Muscle of leg (tissue), 16 donors: ENCODE measurements at places on chromosomes 12 and 14. TPM values are rescaled to one million over a fixed set of nuclear protein-coding genes. Genes with fewer than 3 reads are reported as not detected.

The TSPAN9 gene
- 105 TPM for polyA plus RNA-seq

The KRT77 gene
- polyA plus RNA-seq = not detected

The POLE gene
- polyA plus RNA-seq = 32.4 TPM

DNA sequence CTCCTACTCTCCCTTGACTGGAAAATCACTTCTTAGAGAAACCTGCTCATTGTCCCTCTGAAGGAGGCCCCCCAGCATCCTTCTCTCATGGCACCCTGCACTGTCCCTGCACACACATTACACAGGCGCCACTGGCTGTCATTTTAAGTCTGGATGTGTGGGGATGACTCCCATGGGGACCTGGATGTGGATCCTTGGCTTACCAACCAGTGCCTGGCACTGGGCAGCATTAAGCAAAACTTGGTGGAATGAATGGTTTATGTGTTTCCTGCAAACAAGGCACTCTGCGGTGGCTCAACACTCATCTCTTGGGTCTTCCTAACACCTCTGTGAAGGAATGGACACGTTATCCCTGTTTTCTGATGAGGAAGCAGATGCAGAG, 162.4 kb downstream of the RBM19 start:
- no peaks in the 10 kb centered on the region for H3K27me3 ChIP-seq
- H3K36me3 ChIP-seq = no peaks in the 10 kb centered on the region
- no peak overlapping the region for H3K27ac ChIP-seq

- peaks cover 4% of the 10 kb centered on the region for H3K36me3 ChIP-seq
- no peak overlapping the region for H3K4me3 ChIP-seq
- peaks cover 9% of the 10 kb centered on the region for H3K4me1 ChIP-seq
- no peak for DNase-seq
Measured at GRCh38 chr12:92133171-92133570, 12.5 kb downstream of the BTG1 start.

- peak overlapping the region; percentile 90 for H3K27ac ChIP-seq
- H3K4me3 ChIP-seq = peak overlapping the region; percentile 53
- DNase-seq = peak; percentile 94
- H3K36me3 ChIP-seq = no peaks in the 10 kb centered on the region
- H3K4me1 ChIP-seq = peaks cover 5% of the 10 kb centered on the region
- no peaks in the 10 kb centered on the region for H3K27me3 ChIP-seq
Measured at GRCh38 chr12:116276652-116277466, 634 bp downstream of the MED13L start.

DNA sequence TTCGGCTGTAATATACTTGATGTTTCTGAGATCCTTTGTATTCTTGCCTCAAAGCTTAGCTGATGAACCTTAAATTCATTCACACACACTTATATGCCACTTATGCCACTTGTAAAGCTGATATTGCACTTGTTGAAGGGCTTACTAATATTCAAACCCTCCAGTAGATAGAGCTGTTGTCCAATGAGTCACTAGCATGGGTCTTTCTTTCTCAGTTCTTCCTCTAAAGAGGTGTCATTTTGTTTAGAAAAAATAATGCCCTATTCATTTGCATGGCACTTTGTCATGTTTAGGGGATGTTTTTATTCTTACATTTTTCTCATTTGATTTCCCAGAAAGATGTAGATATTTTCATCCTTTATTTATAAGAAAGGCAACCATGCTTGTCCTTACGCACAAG, 56.4 kb downstream of the MON2 start:
- H3K27ac ChIP-seq = no peak overlapping the region
- no peaks in the 10 kb centered on the region for H3K4me1 ChIP-seq
- no peak overlapping the region for H3K4me3 ChIP-seq
- peaks cover 12% of the 10 kb centered on the region for H3K36me3 ChIP-seq

DNA sequence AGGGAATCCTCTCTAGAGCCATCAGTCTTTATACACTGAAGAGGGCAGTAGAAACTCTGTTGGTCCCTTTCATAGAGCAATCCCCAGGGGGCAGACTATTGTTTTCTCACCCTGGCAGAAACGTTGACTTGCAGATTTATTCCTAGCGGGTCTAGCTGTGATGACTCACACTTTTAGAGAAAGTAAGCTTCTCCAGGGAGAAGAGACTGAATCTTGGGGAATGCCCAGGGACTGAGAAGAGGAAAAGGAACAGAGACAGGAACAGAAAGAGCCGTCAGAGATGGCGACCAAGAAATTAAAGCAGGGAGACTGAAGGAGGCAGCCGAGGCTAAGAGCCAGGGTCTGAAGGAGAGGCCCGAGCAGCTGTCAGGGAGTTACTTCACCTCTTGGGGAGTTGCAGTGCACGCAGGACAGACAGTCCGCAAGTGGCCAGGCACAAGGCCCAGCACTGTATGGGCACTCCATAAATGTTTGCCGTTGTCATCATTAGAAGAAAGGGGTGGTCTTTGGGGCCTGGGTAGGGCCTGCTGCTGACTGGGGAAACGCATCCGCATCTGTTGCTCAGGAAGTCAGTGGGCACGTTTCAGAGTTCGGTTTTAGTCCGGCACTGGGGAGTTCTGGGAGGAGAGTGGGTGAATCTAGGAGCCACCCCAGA, 13.0 kb downstream of the PLEKHG6 start:
- peaks cover 52% of the 10 kb centered on the region for H3K4me1 ChIP-seq
- H3K4me3 ChIP-seq = no peak overlapping the region
- peaks cover 7% of the 10 kb centered on the region for H3K36me3 ChIP-seq
